Small intestine (tissue), 16 donors: ENCODE measurements at places on chromosomes 5 and 9. TPM values are rescaled to one million over a fixed set of nuclear protein-coding genes. Genes with fewer than 3 reads are reported as not detected.

FGF10 gene
- not detected for polyA plus RNA-seq

ARRDC1 gene
- polyA plus RNA-seq: 63.4 TPM

PURA gene
- polyA plus RNA-seq: 15.8 TPM

IRX2 gene
- polyA plus RNA-seq: 0.07 TPM

FABP6 gene
- polyA plus RNA-seq: 1.5 TPM

PCDHGB1 gene
- polyA plus RNA-seq: 0.21 TPM

DNA sequence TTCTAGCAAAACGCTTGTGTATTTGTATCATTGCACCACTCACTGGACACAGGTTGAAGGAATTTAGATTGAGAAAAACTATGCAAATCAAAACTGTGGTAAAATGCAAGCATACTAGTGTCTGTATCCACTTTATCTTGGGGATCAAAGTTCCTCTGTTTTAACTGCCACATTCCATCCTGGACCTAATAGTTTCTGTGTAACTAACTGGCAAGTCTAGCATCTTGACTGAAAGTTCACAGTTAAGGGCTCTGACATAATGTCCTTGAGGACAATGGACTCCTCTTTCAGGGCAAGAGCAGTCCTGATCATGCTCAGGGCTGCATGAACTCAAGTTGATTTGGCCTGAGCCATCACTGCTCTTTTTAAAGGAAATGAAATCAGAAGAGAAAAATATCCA lies 30.7 kb downstream of the NFIB start:
- no peaks in the 10 kb centered on the region for H3K27me3 ChIP-seq
- no peak overlapping the region for H3K27ac ChIP-seq
- peak; percentile 68 for DNase-seq
- H3K4me3 ChIP-seq: no peak overlapping the region
- peaks cover 14% of the 10 kb centered on the region for H3K4me1 ChIP-seq

DNA sequence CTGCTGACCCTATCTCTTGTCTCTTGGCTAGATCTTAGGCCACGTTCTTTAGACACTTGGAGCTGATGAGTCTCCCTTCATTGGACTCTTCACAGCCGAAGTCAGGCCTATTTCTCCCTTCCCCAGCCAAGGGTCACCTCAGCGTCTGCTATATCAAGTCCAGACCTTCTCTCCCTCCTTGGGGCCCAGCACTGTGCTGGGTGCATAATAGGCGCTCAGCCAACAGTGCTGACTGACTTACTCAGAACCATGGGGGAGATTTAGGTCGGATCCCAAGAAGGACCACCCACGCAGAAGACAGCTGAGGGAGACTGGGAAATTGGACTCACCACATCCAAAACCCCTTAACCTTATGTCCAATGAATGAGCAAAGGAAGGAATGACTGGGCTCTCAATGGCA lies 5.6 kb upstream of the AMBP start:
- DNase-seq: peak; percentile 4
- no peaks in the 10 kb centered on the region for H3K4me1 ChIP-seq
- no peak overlapping the region for H3K4me3 ChIP-seq
- H3K27ac ChIP-seq: no peak overlapping the region
- H3K27me3 ChIP-seq: no peaks in the 10 kb centered on the region
- H3K36me3 ChIP-seq: no peaks in the 10 kb centered on the region

GRCh38 chr9:94584555-94584954 lies 9.1 kb downstream of the FBP2 start:
- H3K27ac ChIP-seq: no peak overlapping the region
- no peaks in the 10 kb centered on the region for H3K4me1 ChIP-seq
- DNase-seq: no peak

DNA sequence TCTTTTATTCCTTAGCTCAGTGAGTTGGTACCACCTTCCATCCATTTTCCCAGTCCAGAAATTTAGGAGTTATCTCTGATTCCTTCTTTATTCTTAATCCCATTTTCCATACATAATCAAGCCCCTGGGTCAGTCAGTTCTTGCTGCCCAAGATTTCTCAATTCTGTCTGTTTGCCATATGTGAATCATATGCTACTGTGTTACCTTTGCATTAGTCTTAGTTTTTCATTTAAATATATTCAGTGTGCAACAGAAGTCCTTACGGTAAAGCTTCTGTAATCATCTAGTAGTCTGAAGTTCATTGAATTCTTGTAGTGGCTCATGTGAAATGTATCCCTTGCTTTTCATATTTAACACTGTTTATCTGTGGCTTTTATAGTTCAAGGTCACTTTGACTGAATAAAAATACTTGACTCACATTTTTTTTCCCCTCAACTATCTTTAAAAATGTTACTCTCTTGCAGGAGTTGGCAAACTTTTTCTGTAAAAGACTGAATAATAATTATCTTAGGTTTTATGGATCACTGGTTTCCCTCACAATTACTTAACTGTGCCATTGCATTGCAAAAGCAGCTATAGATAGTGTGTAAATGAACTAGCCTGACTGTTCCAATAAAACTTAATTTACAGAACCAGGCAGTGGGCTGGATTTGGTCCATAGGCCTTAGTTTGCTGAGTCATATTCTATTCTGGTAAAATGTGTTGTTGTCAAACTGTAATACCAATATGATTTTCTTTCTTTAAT lies 6.9 kb downstream of the KIAA1958 start:
- no peaks in the 10 kb centered on the region for H3K36me3 ChIP-seq
- H3K4me1 ChIP-seq: no peaks in the 10 kb centered on the region
- H3K4me3 ChIP-seq: no peak overlapping the region
- DNase-seq: no peak

DNA sequence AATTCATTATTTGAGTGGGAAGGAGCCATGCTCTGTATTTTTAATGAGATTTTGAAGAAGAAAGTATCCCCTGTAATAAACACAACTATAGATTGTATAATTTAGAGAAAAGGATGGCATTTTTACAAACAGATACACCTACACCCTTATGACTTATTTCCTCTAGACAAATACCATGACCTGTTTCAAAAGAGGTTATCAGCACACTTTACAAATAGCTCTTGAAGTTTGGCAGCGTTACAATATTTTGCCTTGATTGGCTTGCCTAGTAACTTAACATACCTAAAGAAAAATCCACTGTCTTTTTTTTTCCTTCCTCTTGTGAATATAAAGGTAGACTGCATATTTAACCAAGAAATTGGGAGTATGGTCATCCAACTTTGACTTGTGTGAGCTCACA lies 28.5 kb upstream of the CETN3 start:
- no peaks in the 10 kb centered on the region for H3K36me3 ChIP-seq
- DNase-seq: peak; percentile 13
- no peaks in the 10 kb centered on the region for H3K4me1 ChIP-seq
- H3K27ac ChIP-seq: no peak overlapping the region

DNA sequence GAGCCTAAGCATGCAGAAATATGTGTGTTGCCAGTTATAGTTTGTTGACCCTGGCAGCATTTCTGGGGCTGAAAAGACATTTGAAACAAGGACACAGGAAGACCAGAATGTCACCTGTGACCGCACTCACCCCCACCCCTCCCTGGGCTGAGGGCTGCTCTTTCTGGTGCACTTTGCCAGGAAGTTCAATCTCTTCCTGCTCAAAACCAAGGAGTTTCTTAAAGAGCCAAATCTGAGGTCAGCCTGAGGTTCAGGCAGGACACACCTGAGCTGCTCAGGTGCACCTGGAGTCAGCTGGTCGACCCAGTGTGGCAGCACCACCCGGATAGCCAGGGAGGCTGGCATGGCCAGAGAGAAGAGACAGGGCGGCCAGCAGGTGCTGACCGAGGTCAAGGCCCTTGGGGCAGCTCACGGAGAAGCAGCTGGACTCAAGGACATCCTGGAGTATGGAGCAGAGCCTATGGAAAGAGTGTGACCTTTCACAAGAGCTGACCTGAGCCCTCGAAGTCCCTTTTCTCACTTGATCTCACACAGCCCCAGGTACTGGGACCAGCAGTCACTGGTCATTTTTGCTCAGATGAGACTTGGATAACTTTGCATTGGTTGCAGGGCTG lies 376.9 kb upstream of the IRX4 start:
- H3K4me1 ChIP-seq: no peaks in the 10 kb centered on the region
- no peak overlapping the region for H3K4me3 ChIP-seq
- H3K36me3 ChIP-seq: no peaks in the 10 kb centered on the region
- no peak for DNase-seq

DNA sequence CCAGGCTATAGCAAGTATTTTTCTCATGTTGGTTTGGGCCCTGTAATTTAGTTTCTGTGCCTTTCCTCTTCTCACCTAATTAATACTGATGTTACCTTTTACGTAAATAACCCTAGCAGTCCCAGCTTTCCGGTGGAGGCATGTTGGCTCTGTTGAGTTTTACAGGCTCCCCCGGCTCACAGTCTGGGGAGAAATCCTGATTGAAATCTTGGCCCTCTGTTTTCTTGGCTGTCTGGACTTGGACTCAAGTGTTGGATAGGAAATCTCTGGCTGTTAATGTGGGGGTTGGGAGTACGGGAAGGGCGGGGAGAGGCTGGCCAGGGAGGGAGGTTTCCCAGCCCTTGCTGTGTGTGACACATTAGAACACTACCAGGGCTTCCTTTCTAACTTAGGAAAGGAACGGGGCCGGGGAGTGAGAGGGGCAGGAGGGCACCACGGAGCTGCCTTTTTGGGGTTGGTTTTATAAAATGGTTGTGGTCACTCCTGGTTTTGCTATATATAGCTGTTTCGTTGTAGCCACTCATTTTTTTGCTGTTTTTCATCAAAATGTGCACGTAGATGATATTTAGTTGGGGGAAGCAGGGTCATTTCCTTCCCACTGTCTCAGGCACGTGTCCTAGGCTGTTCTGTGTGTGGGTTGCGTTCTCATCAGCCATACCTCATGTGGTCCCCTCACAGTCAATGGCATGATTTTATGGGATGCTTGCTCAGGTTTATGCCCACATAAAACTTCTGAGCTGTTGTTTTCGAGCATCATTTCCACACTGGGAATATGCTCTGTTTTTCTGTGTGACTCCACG lies 11.0 kb downstream of the TRIO start:
- H3K36me3 ChIP-seq: no peaks in the 10 kb centered on the region
- no peaks in the 10 kb centered on the region for H3K27me3 ChIP-seq
- H3K4me3 ChIP-seq: no peak overlapping the region

- H3K4me1 ChIP-seq: no peaks in the 10 kb centered on the region
- no peak overlapping the region for H3K4me3 ChIP-seq
- H3K27me3 ChIP-seq: no peaks in the 10 kb centered on the region
- no peak for DNase-seq
- no peaks in the 10 kb centered on the region for H3K36me3 ChIP-seq
These were observed 1.2 kb upstream of the IL33 start for GRCh38 chr9:6214434-6214833.

GRCh38 chr5:147287110-147287509 lies 52.3 kb downstream of the STK32A start:
- H3K4me1 ChIP-seq: no peaks in the 10 kb centered on the region
- no peak overlapping the region for H3K4me3 ChIP-seq
- no peak for DNase-seq
- no peaks in the 10 kb centered on the region for H3K36me3 ChIP-seq
- H3K27ac ChIP-seq: no peak overlapping the region
- H3K27me3 ChIP-seq: no peaks in the 10 kb centered on the region
